Iris pigment epithelial cell (primary cell): ENCODE measurements at places on chromosomes 4 and X.

GRCh38 chr4:129231945-129232588, 136.1 kb downstream of the C4orf33 start:
- DNase-seq: no peak

- DNase-seq: no peak
Observed at GRCh38 chr4:97984545-97985131, 158.6 kb downstream of the STPG2 start.

DNA sequence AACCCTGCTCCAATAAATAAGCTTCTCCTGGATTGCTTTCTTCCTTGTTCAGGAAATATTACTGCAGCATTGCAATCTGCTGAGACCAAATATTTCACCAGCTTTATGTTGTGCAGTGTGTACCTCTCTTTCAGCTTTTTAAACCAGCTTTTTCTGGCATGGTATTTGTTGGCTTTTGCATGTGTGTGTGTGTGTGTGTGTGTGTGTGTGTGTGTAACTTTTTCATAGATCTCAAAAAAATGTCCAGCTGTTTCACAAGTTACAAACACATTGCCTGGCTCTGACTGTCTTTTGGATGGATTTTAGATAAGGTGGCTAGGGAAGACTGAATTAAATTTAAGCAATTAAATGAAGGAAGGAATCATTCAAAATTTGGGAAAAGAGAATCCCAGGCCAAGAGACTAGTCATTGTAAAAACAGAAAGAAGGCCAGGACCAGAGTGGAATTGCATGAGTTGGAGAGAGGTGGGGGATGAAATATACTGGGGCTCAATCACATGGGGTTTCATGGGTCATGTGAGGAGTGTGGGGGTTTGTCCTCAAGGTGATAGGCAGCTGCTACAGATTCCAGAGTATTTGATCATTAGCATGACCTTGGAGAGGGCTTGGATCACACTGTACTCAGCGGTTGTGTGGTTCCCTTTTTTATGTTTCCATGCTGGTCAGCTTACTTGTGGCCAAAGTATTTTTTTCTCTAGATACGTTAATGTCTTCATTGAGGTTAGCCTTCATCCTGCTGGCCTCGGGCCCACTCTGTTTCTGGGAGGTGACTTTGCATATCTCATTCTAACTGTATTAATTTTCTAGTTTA, 357.7 kb upstream of the BOD1L1 start:
- peak; percentile 92 for DNase-seq

- DNase-seq: no peak
Observed at GRCh38 chrX:40331762-40332161, 234.0 kb upstream of the BCOR start.

GRCh38 chr4:74013264-74013663, 14.8 kb upstream of the CXCL5 start:
- no peak for DNase-seq

- peak; percentile 34 for DNase-seq
Observed at GRCh38 chr4:124710015-124710741, 2.4 kb downstream of the ANKRD50 start.
